ENCODE measurements at places on chromosomes 7 and 10.

- no peak for DNase-seq
These were observed 274.6 kb upstream of the SMIM30 start for GRCh38 chr7:113392841-113393540.

- DNase-seq, result no peak
These were observed 20.7 kb downstream of the ANTXRL start for GRCh38 chr10:46307281-46308112.

- DNase-seq, result no peak
These were observed 99.3 kb upstream of the NFE2L3 start for GRCh38 chr7:26052706-26053105.

GRCh38 chr7:73706126-73707044 is 13.1 kb downstream of the STX1A start:
- DNase-seq, result no peak

- no peak for DNase-seq
These were observed 20.8 kb downstream of the PILRA start for GRCh38 chr7:100394077-100394476.

DNA sequence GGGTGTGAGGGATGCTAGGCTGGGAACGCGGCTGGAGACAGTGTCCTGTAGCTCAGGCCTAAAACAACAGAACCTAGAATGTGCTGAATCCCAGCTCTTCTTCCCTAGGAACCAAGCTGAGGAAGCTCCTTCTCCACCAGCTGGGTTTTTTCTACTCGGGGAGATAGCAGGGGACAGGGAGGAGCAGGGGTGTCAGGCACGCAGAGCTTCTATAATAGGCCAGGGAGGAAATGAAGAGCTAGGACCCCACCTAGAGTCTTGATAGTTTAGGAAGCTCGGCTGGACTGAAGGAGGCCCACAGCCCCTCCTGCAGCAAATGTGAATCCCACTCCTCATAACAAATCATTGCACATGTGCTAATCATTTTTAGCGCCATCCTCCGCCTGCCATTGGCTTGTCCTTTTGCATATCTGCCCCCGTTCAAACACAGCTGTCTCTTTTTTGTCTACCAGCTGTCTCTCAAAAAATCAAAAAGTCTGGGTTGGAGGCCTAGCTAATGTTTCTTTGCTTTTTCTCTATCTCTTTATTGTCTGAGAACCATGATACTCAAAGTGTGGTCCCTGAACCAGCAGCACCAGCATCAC is 24.1 kb upstream of the FAM180A start:
- no peak for DNase-seq

DNA sequence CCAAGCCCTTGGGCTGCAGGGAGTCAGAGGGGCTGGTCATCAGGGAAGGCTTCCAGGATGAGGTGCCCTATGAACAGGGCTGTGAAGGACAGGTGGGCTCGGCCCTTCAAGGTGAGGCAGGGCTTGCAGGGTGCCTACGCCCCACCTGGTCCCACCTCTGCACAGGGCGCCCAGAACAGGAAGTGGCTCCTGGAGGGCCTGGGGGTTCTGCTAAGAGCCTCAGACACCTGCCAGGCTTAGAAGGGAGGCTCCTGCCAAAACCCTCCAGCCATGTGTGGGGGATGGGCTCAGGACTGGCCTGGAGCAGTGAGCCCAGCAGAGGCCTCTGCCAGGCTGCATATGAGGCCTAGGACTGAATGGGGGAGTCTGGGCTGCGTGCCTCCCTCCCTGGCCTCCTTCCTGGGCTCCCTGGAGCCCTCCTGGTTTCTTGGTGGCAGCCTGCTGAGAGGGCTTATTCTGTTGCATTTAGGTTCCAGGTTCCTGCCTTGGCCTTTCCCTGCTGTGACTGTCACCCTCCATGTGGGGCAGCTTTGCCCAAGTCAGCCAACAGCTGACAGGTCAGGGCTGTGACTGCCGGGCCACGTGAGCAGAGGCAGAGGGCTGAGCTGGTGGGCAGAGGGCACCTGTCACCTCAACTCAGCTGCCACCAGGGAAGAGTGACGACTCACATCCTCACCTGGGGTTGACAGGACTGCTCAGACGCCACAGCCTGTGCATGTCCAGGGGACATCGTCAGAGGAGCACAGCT is 45.2 kb upstream of the MSMB start:
- no peak for DNase-seq

DNA sequence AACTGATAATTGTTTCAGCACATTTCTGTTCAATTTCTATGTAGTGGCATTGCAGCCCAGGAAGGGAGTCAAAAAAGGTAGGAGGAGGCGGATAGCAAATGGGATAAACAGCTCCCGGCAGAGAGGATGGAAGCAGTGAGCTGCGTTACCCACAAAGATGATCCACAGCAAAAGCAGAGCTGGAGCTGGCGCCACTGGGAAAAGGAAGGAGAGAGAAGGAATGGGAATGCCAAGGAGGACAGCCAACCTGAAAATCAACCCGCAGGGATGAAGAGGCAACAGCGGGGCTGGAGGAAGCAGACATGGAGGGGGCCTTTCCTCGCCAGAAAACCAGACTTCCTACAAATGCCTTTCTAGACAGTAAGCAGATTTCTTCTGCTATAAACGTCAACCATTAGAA is 82.7 kb upstream of the ADAM12 start:
- no peak for DNase-seq

- no peak for DNase-seq
These were observed 83.2 kb downstream of the GATA3 start for GRCh38 chr10:8137726-8138125.

GRCh38 chr7:99003419-99003818 is 125.1 kb downstream of the TRRAP start:
- DNase-seq, result no peak

- no peak for DNase-seq
These were observed 14.7 kb upstream of the FAM171A1 start for GRCh38 chr10:15385552-15386455.

DNA sequence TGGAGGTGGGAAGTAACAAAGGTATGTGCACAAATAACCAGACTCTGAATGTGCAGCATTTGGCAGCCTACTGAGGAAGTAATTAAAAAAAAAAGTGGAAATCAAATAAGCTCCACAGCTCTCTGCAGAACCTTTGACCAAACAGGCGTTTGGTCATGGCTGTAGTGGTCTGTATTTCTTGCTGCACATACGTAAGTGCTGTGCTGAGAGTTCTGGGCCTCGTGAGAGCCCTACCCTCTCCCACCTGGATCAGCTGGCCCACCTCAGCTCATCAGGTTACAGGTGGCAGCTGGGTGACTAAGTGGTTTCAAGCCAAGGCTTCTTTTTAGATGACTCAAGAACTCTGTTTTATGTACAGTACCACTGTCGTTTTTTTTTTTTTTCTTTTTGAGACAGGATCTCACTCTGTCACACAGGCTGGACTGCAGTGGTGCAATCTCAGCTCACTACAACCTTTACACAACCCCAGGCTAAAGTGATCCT is 178.2 kb upstream of the KLF6 start:
- no peak for DNase-seq

DNA sequence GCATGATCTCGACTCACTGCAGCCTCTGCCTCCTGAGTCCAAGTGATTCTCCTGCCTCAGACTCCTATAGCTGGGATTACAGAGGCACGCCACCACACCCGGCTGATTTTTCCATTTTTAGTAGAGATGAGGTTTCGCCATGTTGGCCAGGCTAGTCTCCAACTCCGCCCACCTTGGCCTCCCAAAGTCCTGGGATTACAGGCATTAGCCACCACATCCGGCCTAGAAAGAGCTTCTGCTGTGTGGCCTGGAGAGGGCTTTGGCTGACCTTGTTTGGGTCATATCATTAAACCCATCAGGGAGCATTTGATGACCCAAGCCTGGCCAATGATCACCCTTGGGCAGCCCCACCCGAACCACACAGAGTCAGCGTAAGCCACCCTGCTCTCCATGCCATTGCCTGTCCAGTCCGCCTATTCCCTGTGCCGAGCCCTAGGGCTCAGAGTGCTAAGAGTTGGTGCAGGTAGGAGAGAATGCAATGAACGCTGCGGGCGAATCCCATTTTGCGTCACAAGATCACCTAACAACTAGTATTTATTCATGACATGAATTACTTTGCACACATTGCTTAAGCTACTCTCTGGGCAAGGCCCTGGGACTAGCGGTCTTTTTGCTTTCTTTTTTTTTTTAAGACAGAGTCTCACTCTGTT is 22.3 kb upstream of the GDI2 start:
- no peak for DNase-seq

GRCh38 chr10:126930131-126930882 is 25.1 kb downstream of the DOCK1 start:
- no peak for DNase-seq

DNA sequence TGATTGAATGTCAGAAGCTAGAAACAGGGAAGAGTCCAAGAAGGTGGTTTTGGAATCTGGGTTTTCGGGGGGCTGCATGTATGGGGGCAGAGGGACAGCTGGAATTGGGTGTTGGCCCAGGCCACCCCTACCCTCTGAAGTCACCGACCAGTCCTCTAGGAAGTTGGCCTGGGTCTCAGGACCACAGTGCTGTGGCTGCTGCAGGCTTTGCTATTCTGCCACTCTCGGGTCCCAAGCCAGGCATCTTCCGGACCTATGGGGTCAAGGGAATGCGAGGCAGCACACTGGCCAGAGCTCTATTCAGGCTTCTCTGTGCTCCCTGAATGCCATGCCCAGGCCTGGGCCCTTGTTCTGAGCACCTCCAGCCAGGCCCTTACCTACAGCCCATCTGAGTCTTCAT is 13.2 kb downstream of the FGF8 start:
- DNase-seq, result no peak

- no peak for DNase-seq
These were observed 83.6 kb downstream of the PROSER2 start for GRCh38 chr10:11906714-11907113.

- DNase-seq, result no peak
These were observed 115.6 kb downstream of the REEP3 start for GRCh38 chr10:63636812-63637211.

GRCh38 chr7:46752881-46753366 is 829.0 kb downstream of the TNS3 start:
- no peak for DNase-seq

- DNase-seq, result no peak
These were observed 27.2 kb downstream of the CDH23 start for GRCh38 chr10:71423901-71424300.

- no peak for DNase-seq
These were observed 62.1 kb upstream of the PRKAR2B start for GRCh38 chr7:106982415-106982814.

GRCh38 chr10:32379318-32379949 is 32.5 kb upstream of the EPC1 start:
- no peak for DNase-seq

DNA sequence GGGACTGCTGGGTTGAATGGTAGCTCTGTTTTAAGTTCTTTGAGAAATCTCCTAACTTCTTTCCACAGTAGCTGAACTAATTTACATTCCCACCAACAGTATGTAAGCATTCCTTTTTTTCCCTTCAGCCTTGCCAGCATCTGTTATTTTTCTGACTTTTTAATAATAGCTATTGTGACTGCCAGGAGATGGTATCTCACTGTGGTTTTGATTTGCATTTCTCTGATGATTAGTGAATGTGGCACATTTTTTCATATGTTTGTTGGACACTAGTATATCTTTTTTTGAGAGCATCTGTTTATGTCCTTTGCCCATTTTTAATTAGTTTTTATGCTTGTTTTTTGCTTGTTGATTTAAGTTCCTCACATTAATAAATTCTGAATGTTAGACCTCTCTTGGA is 990.8 kb downstream of the GATA3 start:
- DNase-seq, result no peak

DNA sequence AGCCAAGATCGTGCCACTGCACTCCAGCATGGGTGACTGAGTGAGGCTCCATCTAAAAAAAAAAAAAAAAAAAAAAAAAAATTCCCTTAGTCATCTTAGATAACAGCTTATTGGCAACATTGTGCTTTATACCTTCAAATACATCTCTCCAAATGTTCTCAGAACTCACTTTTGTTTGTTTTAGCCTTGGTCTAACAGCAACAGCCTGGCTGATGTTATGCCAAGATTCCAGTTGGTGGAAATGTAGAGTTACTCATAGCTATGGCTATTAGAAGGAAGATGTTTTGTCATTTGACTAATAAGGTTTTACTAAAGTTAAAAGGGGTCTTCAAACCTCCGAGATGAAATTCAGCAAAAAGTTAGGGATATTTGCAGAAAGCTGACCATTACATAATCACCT is 481.4 kb downstream of the NEBL start:
- no peak for DNase-seq

DNA sequence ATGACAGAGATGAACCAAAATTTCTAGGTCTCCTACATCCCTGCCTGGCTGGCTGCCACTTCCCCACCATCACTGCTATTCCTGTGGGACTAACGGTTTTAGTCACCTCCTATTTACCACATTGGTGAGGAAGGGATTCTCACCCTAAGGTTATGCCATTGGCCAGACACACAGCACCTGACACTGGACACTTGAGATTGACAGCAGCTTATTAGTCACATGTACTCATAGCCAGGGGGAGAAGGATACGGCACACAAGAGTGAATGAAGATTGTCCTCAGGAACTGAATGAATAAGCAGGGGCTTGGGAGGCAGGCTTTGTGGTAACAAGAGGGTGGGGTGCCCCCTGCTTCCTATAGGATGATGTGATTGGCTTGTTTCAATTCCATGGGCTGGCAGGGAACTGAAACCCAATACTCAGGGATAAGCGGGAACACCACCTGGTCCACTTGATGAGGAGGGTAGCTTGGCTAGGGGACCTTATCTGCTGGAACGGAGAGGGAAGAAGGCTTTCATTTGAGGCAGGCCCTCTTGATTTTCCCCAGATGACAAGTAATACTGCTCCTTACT is 99.0 kb downstream of the SPAG6 start:
- DNase-seq, result no peak

DNA sequence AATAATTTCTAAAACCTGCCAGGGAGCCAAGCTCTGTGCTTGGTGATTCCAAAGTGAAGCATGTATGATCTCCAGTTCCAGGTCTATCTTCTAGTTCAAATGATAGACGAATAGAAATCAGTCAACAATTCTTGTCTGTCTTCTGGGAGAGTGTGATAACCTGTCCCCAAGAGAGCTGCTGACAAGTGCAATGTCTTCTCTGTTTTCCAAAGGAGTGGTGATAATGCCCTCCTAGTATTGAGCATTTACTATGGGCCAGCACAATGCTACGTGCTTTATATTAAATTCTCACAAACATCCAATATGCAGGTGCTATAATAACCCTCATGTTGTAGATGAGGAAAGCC is 10.2 kb downstream of the MXI1 start:
- DNase-seq, result no peak

DNA sequence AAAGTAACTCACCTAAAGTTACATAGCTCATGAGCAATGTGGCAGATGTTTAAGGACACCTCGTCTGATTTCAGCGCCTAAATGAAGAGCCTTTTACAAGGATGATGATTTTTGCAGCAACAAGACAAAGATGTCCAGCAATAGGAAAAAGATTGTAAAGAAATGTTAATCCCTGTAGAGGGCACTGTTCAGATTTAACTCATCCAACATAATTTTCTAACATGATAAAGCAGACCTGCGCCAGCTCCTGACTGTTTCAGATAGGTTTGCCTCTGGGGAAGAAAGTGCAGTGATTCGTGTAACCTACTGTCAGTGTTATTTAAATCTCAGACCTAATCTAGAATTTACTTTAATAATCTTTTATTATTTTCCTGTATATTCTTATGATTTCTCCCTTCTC is 595.2 kb downstream of the AUTS2 start:
- no peak for DNase-seq
